Stimulated activated CD4-positive, alpha-beta T cell treated with anti-CD3 and anti-CD28 coated beads, Interleukin-2, amount 100 ng/mL, for 48 hours (primary cell): ENCODE measurements at places on chromosomes 4 and X.

- DNase-seq = no peak
Observed at GRCh38 chr4:146368209-146368608, 153.5 kb downstream of the SLC10A7 start.

DNA sequence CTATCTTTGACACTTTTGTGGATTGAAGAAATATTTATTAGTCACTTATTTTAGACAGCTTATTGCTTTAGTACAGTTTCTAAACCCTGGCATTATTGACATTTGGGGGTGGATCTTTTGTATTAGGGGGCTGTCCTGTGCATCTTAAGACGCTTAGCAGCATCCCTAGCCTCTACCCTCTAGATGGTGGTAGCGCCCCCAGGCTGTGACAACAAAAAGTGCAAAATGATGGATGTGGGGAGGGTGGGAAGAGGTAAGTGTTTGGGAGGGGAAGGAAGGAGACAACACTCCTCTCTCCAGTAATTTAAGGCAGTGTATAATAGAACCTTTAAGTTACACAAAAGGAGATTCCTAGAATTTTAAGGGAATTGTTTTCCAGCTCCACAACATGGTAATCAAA lies 1210.6 kb downstream of the C4orf33 start:
- no peak for DNase-seq

DNA sequence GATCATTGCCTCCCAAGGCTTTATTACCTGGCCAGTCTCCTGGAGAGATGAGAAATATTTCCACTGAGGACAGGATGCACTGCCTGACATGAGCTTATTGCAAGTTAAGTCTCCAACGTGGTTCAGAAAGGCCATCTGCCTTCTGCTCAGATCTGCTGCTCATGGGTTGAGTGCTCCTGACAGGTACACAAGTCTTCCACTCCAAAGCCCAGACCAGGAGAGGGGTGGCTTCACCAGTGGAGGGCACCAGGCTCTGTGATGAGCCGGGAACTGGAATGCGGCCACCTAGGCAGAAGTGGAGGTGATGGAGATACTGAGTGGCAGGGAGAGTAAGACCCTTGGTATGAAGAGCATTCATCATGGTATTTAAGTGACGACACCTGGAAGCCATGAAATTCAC lies 79.5 kb upstream of the IRF2 start:
- DNase-seq = no peak

DNA sequence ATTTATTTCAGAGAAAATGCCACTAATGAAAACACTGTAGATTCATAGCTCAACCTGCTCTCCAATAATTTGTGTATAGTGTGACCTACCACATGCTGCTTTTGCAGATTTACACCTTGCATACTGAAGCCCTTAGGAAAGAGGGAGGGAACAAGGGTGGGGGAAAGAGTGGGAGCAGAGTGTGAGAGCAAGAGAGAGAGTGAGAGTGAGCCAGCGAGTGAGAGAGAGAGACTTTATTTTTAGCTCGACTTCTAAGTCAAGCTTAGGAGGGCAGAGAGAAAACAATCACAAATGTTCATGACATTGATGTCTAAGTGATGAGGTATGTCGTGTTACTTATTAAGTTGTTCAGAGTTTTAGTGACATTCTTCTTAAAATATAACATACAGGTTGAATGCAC lies 112.5 kb upstream of the HAND2 start:
- DNase-seq = no peak

DNA sequence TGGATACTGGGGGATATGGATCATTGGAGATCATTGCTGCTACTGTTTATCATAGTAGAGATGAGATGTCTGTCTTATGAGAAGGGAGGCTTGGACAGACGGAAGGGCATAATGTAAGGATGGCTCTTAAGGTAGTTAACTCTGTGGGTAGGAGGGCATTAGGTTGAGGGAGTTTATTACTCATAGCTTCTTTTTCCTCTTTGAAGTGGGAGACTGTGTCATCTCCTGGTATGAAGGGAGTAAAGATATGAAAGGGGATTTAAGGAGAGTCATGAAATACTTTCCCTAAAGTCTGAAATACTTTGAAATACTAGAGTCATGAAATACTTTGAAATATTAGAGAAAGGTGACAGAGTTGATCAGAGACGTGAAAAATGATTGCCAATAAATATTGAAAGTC lies 255.5 kb upstream of the PITX2 start:
- DNase-seq = no peak

DNA sequence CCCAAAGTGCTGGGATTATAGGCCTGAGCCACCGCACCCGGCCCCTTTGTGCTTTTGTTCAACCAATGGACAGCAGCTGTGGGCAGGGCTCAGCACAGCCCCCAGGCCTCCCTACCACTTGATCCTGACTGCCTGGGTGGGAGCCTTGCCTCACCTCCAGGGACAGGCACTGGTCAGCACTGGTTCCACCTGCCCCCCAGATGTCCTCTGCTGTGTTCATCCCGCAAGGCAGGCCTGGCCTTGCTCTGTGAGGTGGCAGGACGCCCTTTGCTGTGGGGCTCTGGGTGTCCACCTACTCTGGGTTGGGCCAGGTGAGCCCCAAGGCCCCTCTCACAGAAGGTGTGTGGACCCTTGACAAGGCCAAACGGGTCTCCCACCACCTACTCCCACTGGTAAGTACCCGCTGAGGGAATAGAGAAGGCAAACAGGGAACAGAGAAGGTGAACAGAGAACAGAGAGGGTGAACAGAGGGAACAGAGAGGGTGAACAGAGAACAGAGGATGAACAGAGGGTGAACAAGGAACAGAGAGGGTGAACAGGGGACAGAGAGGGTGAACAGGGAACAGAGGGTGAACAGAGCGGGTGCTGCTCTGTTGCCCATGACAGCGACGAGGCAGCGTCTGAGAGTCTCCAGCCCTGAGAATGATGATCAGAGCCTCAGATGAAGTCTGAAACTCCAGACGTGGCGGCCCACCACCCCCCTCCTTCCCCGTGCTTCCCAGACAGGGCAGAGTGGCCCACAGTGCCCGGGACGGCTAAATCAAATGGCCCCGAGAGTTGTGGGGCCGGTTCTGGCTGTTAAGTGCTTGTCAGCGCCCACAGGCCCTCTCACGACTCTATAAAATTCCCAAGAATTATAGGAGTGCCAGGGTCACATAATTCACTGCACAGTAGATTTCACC lies 55.0 kb upstream of the NKX1-1 start:
- DNase-seq = no peak

GRCh38 chr4:148790246-148790645 lies 348.0 kb upstream of the NR3C2 start:
- DNase-seq = no peak

DNA sequence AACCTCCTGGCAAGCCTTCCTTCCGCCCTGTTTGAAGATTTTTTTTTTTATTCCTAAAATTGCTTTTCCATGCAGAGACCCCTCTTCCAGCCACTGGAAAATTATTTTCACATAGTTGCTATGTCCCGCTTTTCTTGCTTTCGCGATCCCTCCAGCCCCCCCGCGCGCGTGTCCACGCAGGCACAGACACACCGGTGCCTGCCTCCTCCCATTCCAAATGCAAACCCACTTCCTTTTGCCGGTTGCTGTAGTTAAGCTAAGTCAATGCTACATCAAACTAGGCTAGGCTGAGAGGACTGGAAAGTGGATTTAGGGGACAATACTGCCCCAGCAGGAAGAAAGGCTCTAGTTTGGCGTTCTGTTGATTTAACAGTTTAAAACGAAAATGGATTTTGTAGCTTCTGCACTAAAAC lies 111.0 kb downstream of the DHX15 start:
- no peak for DNase-seq

DNA sequence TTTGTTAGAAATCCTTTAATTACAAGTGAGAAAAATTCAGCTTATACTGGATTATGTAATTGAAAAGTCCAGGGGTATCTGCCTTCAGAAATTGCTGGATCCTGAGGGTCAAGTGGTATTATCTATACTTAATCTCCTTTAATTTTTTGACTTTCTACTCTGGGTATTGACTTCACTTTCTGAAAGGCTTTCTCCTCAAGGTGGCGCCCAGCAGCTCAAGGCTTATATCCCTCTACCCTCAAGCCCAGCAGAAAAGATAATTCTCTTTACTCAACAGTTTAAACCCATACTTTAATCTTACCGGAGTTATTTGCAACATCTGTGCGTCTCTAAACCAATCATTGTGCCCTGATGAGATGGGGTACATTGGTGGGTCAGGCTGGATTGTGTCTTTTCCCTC lies 129.5 kb downstream of the LARP7 start:
- DNase-seq = no peak

GRCh38 chrX:34585561-34585960 lies 71.5 kb downstream of the TMEM47 start:
- no peak for DNase-seq

DNA sequence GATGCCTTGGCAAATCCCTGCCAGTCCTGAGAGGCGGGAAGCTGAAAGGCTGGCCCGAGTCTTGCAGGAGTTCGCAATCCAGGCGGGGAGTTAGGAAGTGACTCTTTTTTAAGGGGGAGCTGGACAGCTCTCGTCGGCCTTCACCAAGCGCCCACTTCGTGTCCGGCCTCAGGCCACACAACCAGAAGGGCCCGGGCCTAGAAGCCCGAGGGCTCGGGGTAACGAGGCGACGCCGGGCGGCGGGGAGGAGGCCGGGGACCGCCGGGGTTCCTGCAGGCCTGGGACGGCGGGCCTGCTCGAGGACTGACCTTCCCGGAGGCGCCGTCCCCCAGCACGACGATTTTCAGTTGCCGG lies 395 bp downstream of the RAB28 start:
- peak; percentile 11 for DNase-seq

- DNase-seq = no peak
Observed at GRCh38 chr4:169114341-169114974, 104.4 kb upstream of the CBR4 start.

DNA sequence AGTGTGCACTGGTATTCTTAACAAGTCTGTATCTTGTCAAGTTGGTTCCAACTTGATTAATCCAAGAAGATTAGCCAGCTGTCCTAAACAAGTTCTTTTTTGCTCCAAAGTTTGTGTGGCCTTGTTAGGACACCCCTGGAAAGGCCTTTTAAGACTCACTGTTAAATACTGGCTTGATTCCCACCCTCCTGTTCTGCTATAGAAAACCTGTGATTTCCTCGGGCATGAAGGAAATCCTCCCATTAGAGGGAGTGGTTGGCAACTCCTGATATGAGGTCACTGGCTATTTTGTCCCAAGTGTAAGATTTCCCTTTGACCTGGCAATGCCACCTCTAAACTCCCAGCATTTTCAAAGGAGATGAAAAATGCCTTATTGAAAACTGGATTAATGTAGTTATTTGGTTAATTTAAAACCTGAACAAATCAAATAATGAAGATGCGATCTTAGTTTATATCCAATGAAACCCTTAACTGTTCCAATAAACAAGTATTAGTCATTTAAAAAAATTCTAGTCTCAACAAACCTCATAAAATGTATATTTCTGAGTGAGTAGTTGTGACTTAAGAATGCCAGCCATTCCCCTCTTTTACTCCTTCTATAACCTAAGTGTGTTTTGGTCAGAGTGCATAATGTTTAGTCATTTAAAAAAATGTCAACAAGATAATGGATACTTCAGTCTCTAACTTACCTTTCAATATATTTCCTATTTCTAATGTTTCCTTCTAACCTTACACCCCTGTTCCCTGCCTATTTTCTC lies 94.4 kb downstream of the NPNT start:
- DNase-seq = no peak

GRCh38 chrX:4028151-4028550 lies 314.7 kb upstream of the PRKX start:
- DNase-seq = no peak

DNA sequence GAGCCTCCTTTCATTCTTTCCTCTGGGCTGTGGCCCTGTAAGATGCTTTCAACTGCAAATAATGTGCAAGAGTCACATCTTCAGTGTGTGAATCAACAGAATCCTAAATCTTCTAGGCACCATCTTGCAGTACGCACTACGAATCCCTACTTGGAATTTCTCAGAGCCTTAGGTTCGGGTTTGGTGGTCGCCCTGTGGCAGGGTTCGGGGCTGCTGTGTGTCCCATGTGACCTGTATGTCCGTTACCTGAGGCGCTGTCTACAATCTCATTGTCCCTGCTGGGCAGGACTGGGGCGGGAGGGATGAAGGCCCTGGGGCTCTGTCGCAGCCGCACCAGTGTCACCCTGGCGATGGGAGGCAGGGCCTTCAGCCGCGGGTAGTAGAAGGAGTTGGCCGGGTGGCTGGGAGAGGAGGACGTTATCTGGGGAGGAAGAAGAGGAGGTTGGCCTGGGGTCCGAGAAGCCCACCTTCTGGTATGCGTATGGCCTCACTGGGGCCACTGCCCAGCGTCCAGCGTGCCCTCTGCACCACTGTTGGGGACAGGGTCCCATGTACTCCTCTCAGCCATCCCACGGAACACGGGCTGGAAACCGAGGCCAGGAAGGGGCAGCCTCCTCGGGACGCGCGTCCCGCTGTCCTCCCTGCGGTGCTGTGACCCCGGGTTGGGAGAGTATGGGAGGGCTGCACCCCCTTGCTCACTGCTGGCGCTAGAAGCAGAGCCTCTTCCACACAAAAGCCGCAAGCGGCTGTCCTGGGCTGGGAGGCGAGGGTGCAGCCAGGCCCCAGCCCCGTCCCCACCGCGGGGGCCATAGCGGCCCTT lies 2.0 kb downstream of the SPON2 start:
- no peak for DNase-seq

DNA sequence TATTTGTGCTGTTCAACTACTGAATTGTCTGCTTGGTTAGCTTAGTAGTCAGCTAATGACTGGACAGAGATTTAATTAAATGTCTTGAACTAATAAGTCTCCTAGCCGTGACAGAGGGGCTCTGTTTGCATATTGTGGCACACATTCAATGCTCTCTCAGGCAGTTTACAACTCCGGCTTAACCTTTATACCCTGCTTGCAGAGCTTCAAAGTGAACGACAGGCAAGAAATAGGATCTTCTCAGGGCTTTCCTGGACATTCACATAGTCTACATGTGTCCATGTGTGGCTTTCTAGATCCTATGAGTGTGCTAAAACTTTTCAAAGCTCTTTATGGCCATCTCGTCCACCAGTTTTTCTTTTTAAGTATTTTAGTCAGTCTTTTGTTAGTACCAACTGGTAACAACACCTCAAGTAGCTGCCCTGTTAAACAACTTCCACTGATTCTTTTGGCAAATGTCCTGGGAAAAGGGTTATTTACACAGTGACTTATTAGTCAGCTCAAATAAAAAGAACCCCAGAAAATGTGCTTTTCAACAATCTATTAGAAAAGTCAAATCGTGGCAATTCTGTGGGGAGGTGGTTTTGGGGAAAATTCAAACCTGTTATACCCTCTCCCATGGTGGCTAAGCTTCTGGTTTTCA lies 28.6 kb downstream of the OR13H1 start:
- no peak for DNase-seq

- no peak for DNase-seq
Observed at GRCh38 chrX:39787999-39788398, 309.8 kb downstream of the BCOR start.

GRCh38 chr4:85544751-85545150 lies 69.8 kb downstream of the ARHGAP24 start:
- no peak for DNase-seq
